ELR (cell line): ENCODE measurements at places on chromosomes 16 and 17.

DNA sequence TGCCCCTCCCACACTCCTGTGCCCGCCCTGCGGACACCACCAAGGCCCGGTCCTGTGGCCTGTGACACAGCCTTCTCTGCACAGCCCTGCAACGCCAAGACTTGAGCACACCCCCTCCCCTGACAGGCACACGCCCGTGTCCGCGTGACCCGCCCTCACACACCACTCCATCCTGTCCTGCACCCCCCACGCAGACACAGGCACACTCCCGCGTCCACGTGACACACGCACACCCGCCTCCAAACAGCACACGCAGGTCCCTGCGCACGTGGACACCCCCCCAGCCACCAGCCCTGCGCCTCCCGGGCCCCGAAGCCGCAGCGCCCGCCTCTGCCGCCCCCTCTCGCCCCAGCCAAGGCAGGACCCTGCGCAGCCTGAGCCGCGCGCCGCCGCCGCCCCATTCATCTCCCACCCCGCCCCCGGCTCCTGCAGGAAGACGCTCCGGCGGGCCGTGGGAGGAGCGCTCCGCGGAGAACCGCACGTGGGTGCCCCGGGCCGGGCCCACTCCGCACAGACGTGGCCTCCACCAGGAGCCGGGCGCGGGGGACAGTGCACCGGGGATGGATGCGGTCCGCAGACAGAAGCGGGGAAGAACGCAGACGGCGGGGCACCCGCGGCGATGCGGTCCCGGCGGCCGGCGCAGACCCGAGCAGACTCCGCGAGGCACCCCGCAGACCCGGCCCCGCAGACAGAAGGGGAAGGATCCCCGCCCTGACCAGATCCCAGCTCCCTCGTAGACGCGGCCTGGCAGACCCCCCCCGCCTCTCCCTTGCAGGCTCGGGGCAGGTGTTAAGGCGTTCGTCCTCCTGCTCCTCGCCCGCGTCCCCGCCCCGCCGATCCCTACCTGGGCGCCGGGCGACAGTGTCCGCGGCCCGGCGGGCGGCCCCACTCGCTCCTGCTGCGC lies 506 bp downstream of the CAMKK1 start:
- DNase-seq: peak; percentile 80

GRCh38 chr16:48025359-48025758 lies 130.4 kb downstream of the ABCC12 start:
- no peak for DNase-seq

DNA sequence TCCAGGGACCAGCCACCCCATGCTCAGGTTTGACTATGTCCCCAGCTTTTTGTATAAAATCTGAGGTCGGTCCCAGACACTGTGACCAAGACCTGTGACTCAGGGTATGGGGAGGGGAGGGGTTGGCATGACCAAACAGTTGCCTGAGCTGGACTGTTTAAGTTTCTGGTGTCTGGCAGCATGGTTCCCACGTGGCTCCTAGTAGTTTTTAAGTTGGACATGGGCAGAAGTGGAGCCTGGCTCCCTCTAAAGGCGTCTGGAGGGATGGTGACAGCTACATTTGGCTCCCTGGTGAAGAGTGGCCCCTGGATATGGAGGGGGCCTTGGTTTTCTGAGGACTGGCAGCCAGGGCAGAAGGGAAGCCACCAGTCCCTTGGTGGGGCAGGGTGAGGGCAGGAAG lies 7.9 kb downstream of the SMCR8 start:
- peak; percentile 50 for DNase-seq

GRCh38 chr17:81391936-81392908 lies 3.0 kb upstream of the BAHCC1 start:
- DNase-seq: no peak

- no peak for DNase-seq
These were observed 39.0 kb downstream of the EMP2 start for GRCh38 chr16:10541366-10541765.

DNA sequence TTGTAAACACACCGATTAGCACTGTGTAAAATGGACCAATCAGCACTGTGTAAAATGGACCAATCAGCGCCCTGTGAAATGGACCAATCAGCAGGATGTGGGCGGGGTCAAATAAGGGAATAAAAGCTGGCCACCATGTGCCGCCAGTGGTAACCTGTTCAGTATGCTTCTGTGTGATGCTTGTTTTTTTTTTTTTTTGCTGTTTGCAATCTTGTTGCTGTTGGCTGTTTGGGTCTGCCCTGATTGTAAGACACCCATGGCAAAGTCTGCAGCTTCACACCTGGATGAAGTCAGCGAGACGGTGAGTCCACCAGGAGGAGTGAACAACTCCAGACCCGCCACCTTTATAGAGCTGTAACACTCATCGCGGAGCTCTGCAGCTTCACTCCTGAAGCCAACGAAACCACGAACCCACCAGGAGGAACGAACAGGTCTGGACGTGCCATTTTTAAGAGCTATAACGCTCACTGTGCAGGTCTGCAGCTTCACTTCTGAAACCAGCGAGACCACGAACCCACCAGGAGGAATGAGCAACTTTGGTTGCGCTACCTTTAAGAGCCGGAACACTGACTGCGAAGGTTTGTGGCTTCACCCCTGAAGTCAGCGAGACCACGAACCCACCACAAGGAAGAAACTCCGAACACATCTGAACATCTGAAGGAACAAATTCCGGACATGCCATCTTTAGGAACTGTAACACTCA lies 85.0 kb upstream of the MED9 start:
- DNase-seq: no peak

- DNase-seq: peak; percentile 86
These were observed 65.1 kb upstream of the HAS3 start for GRCh38 chr16:69040144-69040909.

- peak; percentile 5 for DNase-seq
These were observed 116.8 kb downstream of the CDYL2 start for GRCh38 chr16:80687606-80688005.

DNA sequence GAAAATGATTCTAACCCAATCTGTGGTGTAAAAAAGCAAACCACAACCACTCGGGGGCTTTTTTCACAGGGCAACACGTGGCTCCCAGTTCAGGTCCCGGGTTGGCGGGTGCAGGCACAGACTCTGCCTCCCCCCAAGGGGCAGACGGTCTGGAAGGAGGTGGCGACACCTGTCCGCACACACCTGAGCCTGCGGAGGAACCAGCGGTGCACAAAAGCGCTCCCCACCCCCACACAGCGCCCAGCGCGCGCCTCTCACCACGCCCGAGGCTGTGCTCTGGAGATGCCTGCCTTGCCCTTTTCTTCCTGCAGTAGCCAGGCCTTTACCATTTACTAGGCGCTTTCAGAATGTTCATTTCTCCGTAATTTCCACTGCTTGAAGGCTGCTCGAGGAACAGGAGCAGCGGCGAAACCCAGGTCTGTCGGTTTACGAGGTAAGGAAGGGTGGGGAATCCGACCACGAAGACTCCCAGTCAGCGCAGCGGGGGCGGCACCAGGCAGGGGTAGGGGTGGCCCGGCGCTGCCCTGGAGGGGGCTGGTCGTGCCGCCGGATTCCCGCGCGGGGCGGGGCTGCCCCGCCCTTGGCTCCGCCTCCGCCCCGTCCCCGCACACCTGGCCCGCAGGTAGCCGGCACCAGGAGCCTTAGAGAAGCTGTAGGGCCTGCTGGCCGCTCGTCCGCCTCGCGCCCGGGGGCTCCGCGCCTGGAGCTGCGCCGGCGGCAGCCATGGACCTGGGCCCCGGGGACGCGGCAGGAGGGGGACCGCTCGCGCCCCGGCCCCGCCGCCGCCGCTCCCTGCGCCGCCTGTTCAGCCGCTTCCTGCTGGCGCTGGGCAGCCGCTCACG lies at the start of gene USP43:
Gene USP43 (plus strand): TSS at position 608 of the 842 bp plus-strand sequence. CDS start 116 bp downstream, at position 724.
- peak; percentile 25 for DNase-seq

GRCh38 chr17:79915850-79916430 lies 76.7 kb upstream of the CBX4 start:
- DNase-seq: peak; percentile 73

DNA sequence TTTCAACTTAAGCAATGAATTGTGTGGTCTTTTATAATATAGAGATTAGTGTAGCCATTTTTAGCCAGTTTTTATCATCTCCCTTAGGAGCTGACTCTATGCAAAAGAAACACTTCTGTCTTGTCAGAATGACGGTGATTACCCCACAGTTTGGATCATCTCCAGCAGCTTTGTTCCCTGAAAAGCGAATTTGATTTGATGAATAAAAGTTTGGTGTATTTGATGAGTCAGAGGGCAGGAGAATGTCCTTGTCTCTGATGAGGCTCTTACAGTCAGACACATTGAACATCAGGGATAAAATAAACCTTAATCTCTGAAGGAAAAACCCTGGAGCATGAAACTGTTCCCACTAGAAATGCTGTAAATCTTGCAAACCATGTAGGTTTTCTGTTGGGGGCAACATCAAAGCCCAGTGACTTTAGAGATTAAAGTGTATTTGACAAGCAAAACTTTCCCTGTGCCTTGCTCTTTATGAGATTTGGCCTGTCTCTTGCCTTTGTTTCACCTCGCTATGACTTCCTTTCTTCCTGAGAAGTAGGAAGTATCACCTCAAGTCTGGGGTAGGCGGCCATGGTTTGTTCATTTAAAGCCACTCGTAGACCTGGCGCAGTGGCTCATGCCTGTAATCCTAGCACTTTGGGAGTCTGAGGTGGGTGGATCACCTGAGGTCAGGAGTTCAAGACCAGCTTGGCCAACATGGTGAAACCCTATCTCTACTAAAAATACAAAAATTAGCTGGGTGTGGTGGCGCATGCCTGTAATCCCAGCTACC lies 209.3 kb downstream of the FTO start:
- peak; percentile 69 for DNase-seq

GRCh38 chr17:50903604-50904517 lies 37.7 kb upstream of the TOB1 start:
- peak; percentile 79 for DNase-seq

DNA sequence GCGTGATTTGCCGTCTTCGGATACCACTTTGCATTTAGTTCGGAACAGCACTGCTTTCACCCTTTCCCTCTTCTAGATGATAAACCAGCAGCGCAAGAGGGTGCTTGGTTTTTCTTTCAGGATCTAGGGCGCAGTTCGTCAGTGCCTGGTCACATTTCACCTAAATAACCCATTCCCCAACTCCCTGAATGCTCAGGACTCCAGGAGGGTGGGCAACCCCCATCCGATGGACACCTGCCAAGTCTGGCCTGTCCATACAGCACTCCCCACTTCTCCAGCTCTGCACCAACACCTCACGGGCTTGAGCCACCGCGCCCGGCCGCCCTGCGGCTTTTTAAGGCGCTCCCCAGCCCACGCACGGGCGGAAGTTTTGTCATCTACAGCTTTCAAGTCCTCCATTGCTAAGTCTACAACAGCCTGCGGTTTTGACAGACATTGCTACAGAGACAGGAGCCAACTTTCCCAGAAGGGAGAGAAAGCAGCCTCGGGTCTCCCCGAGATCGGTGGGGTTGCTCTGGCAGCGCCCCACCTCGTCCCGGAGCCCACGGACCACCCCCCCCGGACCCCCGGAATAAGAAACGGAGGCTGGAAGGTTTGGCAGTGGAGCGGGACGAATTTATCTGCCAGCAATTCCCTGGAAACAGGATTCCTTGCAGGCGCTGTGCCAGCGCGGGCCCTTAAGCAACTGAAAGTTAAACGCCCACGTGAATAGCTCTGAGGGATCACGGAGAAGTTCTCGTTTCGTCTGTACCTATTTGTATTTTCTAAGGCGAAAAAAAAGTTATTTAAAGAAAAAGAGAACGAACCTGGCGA lies 38.6 kb upstream of the SLFN13 start:
- peak; percentile 59 for DNase-seq

DNA sequence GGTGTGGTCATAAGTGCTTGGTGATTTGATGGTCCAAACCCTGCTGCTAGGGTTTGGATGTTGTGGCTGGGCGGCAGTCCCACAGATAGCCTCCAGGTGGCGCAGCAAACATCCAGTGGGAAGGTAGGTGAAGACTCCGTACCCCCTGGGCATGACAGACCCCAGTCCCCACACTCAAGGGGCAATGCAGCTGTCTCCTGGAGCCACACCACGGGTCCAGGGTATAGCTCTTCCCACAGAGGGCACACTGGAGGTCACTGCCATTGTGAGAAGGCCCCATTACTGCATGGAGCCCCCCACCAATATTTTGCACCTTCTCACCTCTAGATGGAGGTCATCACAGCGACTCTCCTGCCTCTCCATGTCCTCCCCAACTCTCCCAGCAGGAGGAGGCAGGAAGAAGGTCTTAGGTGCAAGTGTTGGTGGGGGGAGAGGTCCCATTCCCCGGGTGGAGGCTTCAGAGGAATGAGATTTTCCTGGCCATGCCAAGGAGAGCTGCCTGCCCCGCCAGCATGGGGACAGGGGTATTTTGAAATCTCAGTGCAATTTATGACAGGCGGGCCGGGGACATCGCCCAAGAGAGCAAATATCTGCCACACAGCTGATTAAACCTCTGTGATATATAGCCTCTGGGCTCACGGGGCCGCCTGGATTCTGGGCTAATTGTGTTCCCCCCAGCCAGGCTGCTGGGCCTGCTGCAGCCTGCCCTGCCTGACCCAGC lies 17.1 kb upstream of the C17orf113 start:
- peak; percentile 65 for DNase-seq

GRCh38 chr17:67280279-67280678 lies 35.3 kb upstream of the HELZ start:
- no peak for DNase-seq

- no peak for DNase-seq
These were observed 237.3 kb upstream of the CIBAR2 start for GRCh38 chr16:85349365-85350145.

- no peak for DNase-seq
These were observed 36.0 kb downstream of the ARHGAP23 start for GRCh38 chr17:38464251-38464722.

- peak; percentile 17 for DNase-seq
These were observed 9.2 kb upstream of the CES4A start for GRCh38 chr16:66979011-66979717.

- no peak for DNase-seq
These were observed 7.0 kb downstream of the ZNF319 start for GRCh38 chr16:57993438-57993837.

GRCh38 chr17:80830020-80830780 lies 161.4 kb upstream of the CHMP6 start:
- no peak for DNase-seq

DNA sequence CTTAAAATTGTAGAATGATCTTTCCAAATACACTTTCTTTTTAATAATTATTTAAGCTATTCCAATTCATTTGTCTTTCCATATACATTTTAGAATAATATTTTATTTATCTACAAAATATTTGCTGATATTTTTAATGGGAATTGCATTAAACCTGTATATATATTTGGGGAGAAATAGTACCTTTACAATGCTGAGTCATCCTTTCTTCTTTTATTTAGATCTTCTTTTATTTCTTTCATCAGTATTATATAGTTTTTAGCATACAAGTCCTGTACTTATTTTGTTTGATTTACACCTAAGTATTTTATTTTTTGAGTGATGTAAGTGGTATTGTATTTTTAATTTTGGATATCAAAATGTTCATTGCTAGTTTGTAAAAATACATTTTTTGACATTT lies 639.5 kb upstream of the GOT2 start:
- no peak for DNase-seq

GRCh38 chr17:82262344-82262743 lies 11.2 kb downstream of the CSNK1D start:
- no peak for DNase-seq

GRCh38 chr17:10114931-10115535 lies 83.4 kb downstream of the GAS7 start:
- DNase-seq: peak; percentile 65
